ENCODE measurements at places on chromosomes 6 and 20.

GRCh38 chr6:119314885-119315272 is 34.7 kb downstream of the MAN1A1 start:
- no peak for DNase-seq

DNA sequence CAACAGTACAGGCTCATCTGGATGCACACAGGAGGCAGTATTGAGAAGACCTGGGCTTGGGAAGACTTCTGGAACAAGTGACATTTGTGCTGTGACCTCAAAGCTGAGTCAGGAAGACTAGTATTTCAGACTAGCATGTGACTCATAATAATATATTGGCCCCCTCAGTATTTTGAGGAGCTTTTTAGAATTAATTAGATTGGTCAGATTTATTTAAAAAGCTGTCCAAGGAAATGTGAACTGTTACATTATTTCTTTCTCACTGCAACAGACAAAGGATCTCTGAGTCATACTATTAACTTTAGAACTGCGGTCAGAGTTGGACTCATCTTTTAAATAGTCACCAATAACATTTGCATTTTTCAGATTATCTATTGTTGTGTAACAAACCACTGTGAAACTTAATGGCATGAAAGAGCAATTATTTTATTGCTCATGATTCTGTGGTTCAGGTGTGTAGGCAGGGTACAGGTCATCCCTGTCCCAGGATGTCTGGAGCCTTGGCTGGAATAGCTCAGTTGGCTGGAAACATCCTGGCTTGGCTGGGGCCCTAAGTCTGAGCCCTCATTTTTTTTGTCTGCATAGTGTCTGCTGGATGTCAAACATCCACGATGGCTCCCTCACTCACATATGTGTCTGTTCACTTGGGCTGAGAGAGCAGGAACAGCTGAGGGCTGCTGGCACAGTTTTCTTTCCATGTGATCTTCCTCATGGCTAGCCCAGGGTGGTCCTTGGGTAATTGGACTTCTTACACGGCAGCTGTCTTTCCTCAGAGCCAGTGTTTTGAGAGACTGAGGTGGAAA is 46.9 kb downstream of the MAP3K4 start:
- DNase-seq, result peak; percentile 97

- no peak for DNase-seq
Observed at GRCh38 chr6:1850121-1850839, 240.6 kb downstream of the FOXC1 start.

DNA sequence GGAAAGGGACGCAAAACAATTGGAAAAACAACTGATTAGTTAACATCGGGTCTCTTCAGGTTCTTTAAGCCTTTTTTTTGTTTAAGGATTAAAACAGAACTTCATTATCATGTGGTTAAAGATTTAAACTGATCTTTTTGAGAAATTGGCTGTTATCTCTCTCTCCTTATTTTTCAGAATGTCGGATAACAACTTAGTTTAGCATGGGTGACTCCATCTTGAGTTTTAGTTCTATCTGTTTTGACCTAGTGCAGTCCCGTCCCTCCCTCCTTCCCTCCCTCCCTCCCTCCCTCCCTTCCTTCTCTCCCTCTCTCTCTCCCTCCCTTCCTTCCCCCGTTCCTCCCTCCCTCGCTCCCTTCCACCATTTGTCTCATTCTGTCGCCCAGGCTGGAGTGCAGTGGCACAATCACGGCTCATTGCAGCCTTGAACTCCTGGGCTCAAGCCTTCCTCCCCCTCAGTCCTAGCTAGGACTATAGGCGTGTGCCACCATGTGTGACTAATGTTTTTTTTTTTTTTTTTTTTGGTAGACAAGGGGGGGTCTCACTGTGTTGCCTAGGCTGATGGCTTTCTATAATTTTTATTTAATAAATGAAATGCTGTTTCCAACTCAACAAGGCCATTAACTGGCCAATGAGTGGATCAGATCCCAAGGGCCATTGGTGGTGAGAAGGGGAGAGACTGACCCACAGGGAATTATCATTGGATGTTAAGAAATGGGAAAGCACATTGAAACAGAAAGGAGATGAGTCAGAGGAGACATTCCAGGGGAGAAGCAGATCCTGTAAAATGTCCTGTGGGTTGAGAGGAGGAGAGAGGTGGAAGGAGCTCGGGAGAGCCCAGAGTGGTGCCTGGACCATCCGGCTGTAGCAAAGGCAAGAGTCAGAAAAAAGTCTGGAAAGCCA is 13.6 kb downstream of the BAK1 start:
- DNase-seq, result peak; percentile 80

DNA sequence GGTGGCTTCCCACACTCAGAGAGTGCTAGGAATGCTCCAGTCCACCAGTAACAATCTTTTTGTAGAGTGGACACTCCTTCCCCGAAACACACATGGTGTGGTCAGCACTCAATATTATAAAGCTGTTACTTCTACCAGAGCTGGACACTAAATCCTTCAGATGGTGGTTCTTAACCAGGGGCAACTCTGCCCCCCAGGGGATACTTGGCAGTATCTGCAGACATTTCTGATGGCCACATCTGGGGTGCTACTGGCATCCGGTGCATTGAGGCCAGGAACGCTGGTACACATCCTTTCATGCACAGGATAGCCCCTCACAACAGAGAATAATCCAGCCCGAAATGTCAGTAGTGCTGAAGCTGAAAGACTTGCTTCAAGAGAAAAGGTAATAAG is 124.4 kb downstream of the NFATC2 start:
- DNase-seq, result no peak

- no peak for DNase-seq
Observed at GRCh38 chr6:134145786-134146185, 93.4 kb upstream of the SLC2A12 start.

- DNase-seq, result no peak
Observed at GRCh38 chr6:106745197-106745770, 115.9 kb downstream of the QRSL1 start.

DNA sequence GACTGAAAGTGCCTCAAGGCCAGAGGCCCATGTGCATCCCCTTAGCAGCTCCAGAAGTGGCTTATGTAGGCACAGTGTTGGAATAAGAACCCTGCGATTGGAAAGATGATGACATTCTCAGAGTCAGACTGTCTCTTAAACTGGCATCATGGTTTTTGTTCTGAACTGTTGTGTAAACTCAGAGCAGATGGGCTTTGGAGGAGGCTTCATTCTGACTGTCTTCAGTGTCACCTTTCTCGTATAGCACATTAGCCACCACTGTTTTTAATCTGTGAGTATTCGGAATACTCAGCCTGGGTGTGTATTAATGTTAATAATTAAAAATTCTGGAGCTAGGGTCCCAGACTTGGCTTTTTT is 140.9 kb downstream of the JARID2 start:
- no peak for DNase-seq

DNA sequence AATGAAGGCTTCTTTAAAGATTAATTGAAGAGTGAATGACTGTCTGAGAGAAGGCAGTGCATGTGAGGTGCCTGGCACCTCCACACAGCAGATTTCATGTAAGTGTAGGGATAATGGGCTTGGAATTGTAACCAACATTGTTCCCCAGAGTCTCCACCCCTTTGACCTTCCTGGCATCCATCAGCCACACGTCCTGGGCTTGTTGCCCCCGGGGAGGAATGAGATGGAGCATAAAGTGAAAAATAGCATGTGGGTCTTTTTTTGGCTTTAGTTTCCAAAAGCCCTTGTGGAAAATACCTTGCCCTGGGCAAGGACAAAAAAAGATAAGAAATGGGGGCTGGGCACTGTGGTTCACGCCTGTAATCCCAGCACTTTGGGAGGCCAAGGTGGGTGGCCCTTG is 242.2 kb upstream of the ECI2 start:
- no peak for DNase-seq

Data from bronchial epithelial cell (primary cell).